ENCODE measurements at places on chromosomes 13 and 19.

DNA sequence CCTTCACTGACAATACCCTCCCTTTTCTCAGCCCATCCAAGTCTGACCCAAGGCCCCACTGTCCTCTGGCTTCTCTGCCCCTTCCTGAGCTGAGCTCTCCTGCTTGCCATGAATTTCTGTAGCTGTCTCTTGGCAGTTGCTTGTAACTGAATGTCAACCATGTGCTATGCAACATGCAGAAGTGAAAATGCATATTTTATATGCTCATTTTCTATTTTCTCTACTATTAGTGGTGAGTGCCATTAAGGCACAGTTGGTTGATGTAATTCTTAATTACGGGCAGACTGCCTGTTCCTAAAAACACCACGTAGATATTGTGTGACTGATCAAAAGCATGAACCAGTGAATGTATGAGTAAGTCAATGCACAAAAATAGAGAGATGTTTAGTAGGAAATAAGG is 29.6 kb downstream of the TNFSF11 start:
- no peak for DNase-seq

DNA sequence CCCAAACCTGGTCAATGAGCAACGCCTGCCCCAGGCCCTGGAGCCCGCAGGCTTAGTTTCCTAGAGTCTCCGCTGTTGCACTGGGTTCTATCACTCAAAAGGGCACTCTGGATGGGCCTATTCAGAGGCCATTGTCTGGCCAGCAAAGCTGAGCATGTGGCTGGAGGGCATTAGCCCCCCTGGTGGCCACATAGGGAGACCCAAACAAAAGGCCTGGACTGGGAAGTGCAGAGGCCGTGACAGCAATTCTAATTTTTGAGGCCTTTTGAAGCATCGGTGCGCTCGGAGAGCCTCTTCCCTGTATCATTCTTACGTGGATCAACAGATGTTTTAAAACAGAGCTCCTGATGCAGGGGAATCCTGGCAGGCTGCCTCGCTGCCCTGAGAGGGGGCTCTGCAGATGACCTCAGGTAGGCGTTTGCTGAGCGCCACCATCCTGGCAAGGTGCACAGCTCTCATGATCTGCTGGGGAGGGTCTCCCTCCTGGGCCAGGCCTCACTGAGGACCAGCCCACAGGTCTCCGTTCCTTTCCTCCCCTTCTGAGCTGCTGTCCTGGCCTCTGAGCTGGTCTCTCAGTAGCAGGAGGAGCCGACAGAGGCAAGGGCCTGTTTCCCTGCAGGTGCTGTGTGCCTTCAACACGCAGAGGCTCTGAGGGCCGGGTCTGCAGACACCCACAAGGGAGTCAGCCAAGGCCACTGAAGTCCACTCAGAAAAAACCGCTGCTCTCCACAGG is 190.5 kb downstream of the URI1 start:
- no peak for DNase-seq

DNA sequence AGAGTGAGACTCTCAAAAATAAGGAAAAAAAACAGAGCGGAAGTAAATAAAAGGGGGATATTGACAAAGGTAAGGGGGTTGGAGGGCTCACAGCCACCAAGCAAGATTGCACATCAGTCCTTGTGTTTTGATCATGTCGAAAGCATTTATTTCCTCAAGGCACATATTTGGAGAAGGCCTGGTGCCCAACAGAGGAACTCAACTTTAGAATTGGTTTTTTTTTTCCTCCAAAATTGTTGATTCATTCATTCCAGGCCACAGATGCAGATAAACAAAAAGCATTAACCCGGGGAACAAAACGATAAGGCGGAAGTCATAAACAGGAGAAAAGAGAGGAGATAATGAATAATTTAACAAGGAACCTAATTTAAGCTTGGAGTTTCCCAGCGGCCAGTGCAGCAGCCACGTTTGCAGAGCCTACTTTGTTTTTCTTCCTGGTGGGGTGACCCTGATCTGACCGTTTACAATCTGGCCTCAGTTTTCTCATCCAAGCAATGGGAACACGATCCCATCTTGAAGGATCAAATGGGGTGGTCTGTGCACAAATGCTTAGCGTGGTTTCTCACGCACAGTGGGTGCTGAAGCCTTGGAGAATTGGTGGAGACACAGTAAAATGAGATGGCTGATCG is 2.1 kb upstream of the PTPRS start:
- no peak for DNase-seq

DNA sequence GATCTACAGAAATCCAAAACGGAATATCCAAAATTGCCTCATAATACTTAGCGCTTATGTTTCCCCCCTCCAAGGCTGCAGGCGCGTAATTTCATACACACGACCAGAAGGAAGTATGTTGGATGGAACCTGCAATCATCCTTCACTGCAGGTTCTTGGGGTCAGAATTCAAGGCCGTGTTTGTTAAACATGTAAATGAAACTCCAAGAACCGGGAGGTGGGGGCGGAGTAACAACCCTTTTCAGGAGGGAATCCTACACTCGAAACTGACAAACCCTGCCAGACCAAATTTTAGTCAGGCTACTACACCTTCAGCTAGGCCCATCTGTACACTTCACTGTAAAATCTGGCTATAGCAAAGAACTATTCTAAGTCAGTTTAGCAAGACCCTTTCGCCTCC is 1.3 kb downstream of the ZNF607 start:
- no peak for DNase-seq

GRCh38 chr13:58329746-58330145 is 698.2 kb downstream of the PCDH17 start:
- DNase-seq: no peak

- peak; percentile 39 for DNase-seq
Measured at GRCh38 chr19:35557539-35558399, 5.7 kb downstream of the ATP4A start.

DNA sequence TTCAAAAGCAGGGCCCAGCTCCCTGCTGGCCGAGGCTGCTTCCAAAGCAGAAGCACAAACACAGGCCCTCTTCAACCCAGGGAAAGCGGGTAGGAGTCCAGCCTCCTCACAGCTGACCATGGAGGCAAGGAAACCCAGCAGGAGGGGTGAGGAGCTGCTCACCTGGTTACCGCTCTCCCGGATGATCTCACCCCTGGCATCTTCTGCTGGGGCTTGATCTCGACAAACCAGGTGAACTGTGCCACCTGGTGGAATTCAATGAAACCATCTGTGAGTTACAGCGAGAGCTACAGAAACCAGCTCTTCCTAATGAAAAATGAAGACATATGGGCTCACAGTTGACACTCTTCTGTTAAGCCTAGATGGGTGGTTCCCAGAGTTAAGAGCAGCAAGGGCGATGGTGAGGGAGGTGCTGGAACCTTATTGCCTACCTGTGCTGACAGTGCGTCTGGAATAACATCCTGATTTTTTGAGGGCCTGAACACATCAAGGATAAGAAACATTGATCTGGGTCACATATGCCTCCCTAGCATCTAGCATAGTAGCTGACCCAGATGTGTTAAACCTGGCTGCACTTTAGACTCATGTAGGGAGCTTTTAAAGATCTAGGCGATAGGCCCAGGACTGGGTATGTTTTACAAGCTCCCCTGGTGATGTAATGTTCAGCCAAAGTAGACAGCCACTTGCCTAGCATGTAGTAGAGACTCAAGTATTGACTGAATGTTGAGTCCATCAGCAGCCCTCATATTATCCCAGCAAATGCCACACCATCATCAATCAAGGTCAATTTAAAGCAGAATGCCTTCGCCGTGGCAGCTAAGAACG is 6.1 kb downstream of the DHRS12 start:
- DNase-seq: peak; percentile 38

All from NCI-H1092 (cell line).